WTC11 (cell line): ENCODE measurements at places on chromosomes 11 and 22. TPM values are rescaled to one million over a fixed set of nuclear protein-coding genes. Genes with fewer than 3 reads are reported as not detected.

Gene DGCR2
- 56.8 to 64.2 TPM (median 60.3 TPM) in 3 replicates for total RNA-seq

DNA sequence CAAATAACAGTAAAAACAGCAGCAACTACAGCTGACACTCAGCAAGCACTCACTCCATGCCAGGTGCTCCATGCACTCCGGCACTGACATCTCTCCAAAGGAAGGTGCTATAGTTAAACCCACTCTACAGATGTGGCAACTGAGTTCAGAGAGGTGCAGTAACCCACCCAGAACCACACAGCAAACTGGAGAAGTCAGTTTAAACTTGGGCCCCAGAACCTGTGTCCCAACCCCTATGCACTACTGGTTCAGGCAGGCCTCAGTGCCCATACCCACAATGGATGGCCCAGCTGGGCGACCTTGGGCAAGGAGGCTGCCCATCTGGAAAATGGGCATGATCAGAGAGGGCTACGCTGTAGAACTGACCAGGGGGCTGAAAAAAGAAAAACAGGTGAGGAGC lies 26.4 kb upstream of the TCF20 start:
- no peak for DNase-seq

Gene C11orf86
- total RNA-seq: 0.44 to 0.87 TPM (median 0.68 TPM) in 3 replicates

- no peak for DNase-seq
Observed at GRCh38 chr22:28792491-28793383, 7.6 kb downstream of the XBP1 start.

DNA sequence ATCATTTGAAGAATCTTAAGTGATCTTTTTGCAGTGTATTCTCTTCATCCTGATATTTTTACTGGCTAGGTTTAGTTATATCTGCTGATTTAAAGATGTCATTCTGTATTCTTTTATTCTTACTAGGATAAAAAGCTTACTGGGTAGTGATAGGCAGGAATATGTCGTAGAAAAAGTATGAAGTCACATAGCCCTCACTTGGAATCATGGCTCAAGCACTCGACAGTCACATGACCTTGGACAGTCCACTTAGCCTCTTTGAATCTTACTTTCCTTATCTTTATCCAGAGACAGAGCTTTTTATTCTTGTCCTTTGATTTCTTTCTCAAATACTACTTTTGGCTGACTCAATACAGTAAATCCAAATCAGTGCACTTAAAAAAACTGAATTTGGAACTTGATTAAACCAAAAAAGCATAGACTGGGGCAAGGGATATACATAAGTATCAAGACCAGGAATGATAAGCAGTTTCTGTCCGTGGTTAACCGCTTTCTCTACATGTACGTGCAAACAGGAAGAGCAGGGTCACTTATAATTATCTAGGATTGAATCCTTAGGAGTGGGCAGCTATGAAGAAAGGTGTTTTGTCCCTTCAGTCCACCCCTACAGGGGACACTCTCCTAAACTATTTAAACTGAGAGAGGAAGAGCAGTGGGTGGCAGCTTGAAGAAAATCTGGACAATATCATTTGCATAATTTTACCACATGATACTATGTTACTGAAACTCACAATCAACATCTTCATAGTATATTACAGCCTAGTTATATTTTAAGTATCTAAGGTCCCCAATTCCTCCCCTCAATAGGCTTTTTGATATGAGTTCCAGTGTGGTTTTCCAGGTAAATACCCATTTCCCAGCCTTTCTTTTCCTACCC lies 8.0 kb downstream of the MMP7 start:
- no peak for DNase-seq
